ENCODE measurements at places on chromosomes 2 and 18. TPM values are rescaled to one million over a fixed set of nuclear protein-coding genes. Genes with fewer than 3 reads are reported as not detected.

DNA sequence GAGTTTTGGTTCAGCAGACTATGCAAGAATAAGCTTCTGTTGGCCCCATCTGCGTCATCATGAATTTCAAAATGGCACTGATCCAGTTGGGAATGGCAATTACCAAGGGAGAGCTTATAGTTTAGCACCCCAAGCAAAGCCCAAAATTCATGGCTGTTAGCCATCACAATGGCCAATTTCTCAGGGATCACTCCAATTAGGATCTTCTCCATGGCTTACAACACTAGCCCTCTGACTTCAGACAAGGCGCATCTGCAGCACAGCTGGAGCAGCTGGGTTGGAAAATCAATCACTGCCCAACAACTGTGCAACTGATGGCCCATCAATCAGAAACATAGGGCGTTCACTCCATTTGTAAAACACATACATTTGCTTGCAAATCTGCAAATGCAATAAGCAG is 273.6 kb downstream of the SRBD1 start:
- no peak for DNase-seq

The PLGLB1 gene
- total RNA-seq = 0.37 TPM

DNA sequence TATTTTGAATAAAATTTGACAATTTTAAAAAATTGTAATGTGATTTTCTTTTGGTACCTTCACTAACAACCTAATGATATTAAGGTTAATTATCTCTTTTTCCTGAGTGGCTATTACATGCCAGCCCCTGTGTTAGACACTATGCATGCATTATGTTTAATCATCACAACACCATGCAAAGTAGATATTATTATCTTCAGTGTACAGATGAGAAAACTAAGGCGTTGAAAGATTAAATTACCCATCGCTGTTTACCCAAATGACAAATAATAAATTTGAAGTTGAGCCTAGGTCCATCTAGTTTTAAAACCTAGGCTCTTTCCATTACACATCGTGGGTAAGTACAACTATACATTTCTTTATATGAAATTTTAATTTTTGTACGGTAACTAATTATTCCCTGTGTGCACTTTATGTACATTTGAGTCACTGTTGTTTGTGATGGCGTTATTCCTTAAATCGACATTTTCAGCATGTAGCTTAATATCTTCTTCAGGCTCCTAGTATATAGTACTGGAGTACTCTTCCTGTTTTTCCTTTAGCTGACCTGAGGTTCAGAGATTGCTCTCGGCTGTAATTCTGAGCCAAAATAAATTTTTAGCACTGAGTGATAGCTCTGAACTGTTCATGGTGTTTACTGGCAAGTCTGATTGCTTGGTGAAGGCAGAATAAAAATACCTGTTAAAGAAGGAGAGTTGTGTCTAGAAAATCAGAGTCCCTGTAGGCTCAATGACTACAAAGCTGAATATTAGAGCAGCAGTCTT is 13.9 kb upstream of the MBD2 start:
- no peak for DNase-seq

The LONRF2 gene
- total RNA-seq = 17.7 TPM

The KCNJ3 gene
- total RNA-seq = 0.71 TPM

DNA sequence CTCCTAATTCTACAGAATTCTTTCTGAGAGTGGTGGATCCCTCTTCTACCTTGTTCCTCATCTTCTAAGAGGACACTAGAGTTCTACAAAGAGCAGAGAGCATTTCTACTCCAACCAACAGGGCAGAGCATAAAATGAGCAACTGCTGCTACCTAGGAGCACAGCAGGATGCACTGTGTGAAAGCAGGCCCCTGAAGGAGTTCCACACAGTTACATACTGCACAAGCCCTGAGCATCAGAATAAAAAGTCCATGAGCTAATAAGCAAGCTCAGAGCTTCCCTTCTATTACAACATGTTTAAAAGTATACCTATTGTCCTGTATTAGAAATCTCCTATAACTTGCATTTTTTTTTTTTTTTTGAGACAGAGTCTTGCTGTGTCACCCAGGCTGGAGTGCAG is 8.4 kb downstream of the FHL2 start:
- DNase-seq = no peak

GRCh38 chr2:23378496-23378895 is 6.5 kb upstream of the KLHL29 start:
- no peak for DNase-seq

DNA sequence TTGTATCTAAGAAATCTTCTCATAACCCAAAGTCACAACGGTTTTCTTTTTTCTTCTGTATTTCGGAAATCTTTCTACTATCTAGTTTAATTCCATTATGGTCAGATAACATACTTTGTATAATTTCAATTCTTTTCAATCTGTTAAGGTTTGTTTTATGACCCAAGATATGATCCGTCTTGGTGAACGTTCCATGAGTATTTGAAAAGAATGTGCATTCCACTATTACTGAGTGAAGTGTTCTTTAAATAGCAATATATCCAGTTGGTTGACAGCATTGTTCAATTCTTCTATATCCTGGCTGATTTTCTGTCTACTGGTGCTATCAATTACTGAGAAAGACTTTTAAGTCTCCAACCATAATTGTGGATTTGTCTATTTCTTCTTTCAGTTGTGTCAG is 414.5 kb downstream of the TNS1 start:
- no peak for DNase-seq

DNA sequence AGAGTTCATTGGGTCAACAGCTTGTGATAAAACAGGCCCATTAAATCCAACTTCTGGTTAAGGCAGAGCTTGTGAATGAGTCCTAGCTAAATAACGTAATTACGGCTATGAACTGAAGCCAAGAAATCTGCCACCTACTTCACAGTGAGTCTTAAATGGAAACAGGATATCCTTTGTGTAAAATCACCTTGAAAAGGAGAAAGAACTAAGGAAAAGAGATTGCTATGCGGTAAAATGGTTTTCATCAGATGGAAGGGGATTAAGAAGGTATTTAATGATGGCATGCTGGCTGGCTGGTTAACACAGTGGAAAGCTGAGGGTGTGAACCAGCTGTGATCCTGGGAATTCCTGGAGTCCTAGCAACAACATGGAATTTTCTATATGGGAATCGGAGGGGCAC is 156.6 kb downstream of the DOK6 start:
- no peak for DNase-seq

DNA sequence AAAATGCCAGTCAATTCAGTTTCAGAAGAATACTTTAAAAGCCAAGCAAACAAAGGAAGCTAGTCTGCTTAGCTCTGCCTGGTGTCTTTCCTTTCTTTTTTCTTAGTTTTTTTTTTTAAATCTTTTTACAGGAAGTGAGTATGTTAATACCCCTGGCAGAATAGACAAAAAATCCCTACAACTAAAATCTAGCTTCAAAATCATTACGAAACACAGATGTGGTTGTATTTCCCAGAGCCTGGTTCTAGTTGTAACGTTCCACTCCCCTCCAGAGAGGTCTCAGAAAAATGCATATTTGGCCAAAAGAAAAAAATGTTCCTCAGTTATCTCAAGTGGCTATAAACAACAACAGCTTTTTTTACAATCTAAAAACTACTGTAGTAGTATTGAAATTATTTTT is 202.1 kb upstream of the RND3 start:
- no peak for DNase-seq

DNA sequence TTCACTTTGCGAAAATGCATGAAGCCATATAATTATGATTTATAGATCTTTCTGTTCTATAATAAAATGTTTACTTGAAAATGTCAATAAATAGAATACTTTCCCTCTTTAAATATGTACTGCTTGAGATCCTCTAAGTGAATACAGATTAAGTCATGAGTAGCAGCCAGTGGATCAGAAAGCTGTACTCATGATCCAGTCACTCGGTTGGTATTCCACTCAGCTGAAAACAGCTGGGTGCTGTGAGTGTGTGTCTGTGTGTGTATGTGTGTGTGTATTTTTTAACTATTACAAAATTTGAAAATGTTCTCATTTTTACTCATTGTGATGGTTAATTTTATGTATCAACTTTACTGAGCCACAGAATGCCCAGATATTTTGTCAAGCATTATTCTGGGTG is 141.6 kb upstream of the CYP26B1 start:
- no peak for DNase-seq

The RNF144A gene
- 12.9 TPM for total RNA-seq

The HOXD12 gene
- not detected for total RNA-seq

DNA sequence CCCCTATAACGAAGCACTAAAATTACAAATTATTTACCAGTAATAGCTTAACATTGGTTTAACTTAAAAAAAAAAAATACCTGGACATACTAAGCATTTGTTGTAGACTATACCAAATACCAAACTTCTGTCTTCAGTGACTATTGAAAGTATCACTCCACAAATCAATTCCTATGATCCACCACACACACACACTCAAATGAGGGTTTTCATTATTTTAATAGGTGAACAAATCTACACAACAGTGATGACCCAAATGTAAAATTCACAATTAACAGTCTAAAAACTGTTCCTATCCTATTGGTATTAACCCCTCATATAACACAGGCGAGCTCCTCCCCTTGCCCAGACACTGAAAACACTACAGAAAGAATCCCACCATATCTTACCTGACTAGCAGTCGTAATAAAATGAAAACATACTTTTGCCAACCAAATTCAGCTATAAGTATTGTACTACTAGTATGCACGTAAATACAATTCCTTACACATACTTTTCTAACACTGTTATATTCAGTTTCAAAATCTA is 2.5 kb downstream of the SP3 start:
- DNase-seq = no peak

DNA sequence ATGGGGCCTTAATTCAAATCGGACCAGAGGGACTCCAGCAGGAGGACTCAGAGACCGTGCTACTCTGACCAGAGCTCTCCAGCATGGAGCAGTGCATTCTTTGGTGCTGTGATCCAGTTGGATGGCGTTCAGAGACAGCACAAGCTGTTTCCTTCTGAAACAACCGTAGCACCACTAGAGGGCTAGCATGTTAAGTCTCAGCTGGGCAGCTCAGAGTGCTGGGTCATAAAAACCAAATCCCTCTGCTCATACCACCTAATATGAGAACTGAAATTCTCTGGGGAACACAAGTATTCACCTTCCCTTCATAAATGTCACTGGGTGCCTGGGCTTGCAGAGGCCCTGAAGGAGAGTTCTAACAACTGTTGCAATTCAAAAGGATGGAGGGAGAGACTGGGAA is 97.7 kb upstream of the TFCP2L1 start:
- no peak for DNase-seq

DNA sequence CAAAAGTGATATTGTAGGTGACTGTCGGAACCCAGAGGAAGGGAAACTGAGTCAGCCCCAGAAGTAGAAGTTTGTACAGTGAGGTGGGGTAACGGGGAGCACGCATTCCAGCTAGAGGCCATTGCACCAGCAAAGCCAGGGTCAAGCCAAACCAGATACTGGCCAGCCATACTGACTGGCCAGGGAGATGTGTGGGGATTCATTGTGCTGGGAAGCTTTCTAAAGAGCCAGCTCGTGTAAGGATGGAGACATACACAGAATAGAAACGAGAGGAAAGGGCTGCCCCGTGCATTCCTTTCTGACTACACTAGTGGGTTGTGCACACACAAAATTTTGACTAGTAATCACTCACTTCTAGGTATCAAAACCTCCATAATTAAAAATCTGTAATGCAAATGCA is 175.3 kb upstream of the PID1 start:
- no peak for DNase-seq

The STK17B gene
- total RNA-seq = 10.4 TPM

The PROM2 gene
- 2.1 TPM for total RNA-seq

DNA sequence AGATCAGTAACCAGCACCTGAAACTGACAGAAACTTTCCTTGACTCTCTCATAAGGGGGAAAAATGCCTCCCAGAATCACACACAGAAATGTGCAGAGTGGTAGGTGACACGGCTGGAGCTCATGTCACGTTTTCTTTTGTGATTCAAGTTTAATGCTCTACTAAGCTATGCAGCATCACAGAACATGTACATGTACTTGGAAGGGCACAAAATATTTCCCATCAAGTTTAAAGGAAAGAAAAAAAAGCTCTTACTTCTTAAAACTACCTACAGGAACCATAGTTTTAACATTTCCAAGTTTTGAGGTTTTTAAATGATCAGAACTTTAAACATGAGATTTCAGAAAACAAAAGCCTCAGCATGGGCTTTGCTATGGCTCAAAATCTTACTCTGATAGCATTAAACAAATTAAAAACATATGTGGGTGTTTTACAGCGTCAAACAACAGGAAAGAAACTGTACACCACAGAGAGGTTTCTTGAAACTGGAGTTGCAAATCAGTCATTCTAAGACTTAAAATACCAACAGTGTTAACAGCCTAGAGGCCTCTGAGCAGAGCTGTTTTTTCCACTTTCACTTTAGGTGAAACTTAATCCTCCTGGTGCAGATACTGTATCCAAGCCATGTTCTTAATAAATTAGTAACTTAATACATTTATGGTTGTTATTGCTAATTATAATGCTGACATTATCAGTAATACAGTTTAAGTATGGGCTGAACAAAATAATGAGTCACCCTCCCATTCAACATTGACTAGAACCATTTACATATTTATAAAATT is 30.1 kb downstream of the MBP start:
- DNase-seq = no peak

- DNase-seq = no peak
Measured at GRCh38 chr18:13267431-13267873, 48.9 kb downstream of the LDLRAD4 start.

The MYL1 gene
- not detected for total RNA-seq

DNA sequence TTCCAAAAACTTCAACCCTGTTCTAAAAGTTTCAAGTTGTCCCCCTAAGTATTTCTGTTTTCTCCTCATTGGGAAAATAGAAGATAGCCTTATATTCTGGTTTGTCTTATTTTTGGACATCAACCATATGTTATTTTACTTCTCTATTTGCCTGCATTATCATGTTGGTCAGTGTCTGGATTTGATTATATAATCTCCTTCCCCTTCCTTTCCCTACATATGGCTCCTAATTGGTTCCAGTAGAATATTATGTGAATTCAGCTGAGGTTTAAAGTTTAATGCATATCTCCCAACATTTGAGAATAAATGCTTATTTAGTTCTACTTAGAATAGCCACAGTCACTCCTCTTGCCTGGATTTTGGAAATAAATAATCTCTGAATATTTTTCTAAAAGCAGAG is 66.9 kb downstream of the OXER1 start:
- no peak for DNase-seq

GRCh38 chr2:148999451-148999921 is 39.0 kb upstream of the LYPD6B start:
- no peak for DNase-seq

The TBR1 gene
- total RNA-seq = 5.3 TPM

All from testis (tissue), 5 donors.